CD4-positive, alpha-beta memory T cell (primary cell): ENCODE measurements at places on chromosomes 6 and 20. TPM values are rescaled to one million over a fixed set of nuclear protein-coding genes. Genes with fewer than 3 reads are reported as not detected.

The ADGRF5 gene
- total RNA-seq: not detected

The FAM217A gene
- total RNA-seq: not detected

The F13A1 gene
- total RNA-seq: 0.33 TPM

The SLC12A5 gene
- total RNA-seq: not detected

The ZC2HC1B gene
- total RNA-seq: not detected

The CCDC167 gene
- 25.1 TPM for total RNA-seq

The NKAPL gene
- not detected for total RNA-seq

The OOEP gene
- total RNA-seq: not detected

The MAS1 gene
- not detected for total RNA-seq

The DUSP15 gene
- not detected for total RNA-seq

The NOX3 gene
- total RNA-seq: not detected

The NOTCH4 gene
- total RNA-seq: 1.2 TPM

The RSPO4 gene
- total RNA-seq: 0.38 TPM

The SUMO4 gene
- total RNA-seq: 6.8 TPM

The GTF2H4 gene
- total RNA-seq: 36.5 TPM

The RBPJL gene
- not detected for total RNA-seq

The BMP2 gene
- not detected for total RNA-seq

The BPIFA3 gene
- not detected for total RNA-seq

The OR2H2 gene
- total RNA-seq: not detected

The GRM4 gene
- 0.09 TPM for total RNA-seq

The PCMTD2 gene
- 196 TPM for total RNA-seq

The PXDC1 gene
- 0.50 TPM for total RNA-seq

The OR2H1 gene
- not detected for total RNA-seq

The GPX5 gene
- not detected for total RNA-seq

The TMEM170B gene
- 1.9 TPM for total RNA-seq

The KIF13A gene
- total RNA-seq: 1.5 TPM
